HFFc6 (cell line): ENCODE measurements at places on chromosomes 2 and 18. TPM values are rescaled to one million over a fixed set of nuclear protein-coding genes. Genes with fewer than 3 reads are reported as not detected.
A peak's percentile ranks its signal among the peaks of the same experiment; 100 is the strongest.

The RPRM gene
- total RNA-seq: not detected in 2 replicates

- no peak overlapping the region for H3K4me3 ChIP-seq
- no peak overlapping the region for H3K27ac ChIP-seq
- H3K4me1 ChIP-seq: no peaks in the 10 kb centered on the region
- peaks cover 11% of the 10 kb centered on the region for H3K36me3 ChIP-seq
- no peak for DNase-seq
These were observed 63.9 kb downstream of the LDAH start for GRCh38 chr2:20758997-20759396.

DNA sequence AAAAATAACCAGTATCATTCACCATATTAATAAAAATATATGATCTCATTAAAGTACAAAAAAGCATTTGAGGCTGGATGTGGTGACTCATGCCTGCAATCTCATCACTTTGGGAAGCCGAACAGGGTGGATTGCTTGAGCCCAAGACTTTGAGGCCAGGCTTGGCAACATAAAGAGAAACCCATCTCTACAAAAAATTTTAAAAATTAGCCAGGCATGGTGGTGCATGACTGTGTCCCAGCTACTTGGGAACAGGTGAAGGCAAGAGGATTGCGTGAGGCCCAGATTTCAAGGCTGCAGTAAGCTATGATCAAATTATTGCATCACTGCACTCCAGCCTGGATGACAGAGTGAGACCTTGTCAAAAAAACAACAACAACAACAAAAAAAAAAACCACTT is 75.9 kb downstream of the RAD51AP2 start:
- no peak overlapping the region for H3K4me3 ChIP-seq
- DNase-seq: no peak
- no peaks in the 10 kb centered on the region for H3K4me1 ChIP-seq
- peaks cover 5% of the 10 kb centered on the region; the same call in 1 of the 2 replicates for H3K36me3 ChIP-seq
- no peak overlapping the region for H3K27ac ChIP-seq

DNA sequence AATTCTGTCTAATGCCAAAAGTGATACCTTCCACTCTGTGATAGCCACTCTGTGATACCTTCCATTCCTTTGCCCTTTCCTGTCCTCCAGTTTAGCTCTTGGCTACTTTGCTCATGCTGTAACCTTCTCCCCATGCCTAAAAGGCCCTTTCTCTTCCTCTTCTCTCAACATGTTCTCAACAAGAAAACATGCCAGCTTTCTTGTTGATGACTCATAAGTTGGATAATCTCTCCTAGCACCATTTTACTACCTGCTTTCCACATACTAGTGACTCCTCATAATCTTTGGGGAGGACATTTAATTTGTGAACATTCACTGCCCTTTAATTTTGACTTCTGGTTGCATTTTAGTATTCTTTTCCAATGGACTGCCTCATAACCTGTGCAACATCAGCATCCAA is 55.9 kb upstream of the NT5C1B start:
- no peak for DNase-seq
- no peak overlapping the region for H3K27ac ChIP-seq
- H3K4me1 ChIP-seq: peaks cover 21% of the 10 kb centered on the region
- H3K27me3 ChIP-seq: no peaks in the 10 kb centered on the region
- no peaks in the 10 kb centered on the region for H3K36me3 ChIP-seq

- H3K4me1 ChIP-seq: no peaks in the 10 kb centered on the region
- H3K27ac ChIP-seq: no peak overlapping the region
- no peaks in the 10 kb centered on the region for H3K27me3 ChIP-seq
- DNase-seq: peak; percentile 8
These were observed 304.7 kb upstream of the HNMT start for GRCh38 chr2:137659616-137660015.

DNA sequence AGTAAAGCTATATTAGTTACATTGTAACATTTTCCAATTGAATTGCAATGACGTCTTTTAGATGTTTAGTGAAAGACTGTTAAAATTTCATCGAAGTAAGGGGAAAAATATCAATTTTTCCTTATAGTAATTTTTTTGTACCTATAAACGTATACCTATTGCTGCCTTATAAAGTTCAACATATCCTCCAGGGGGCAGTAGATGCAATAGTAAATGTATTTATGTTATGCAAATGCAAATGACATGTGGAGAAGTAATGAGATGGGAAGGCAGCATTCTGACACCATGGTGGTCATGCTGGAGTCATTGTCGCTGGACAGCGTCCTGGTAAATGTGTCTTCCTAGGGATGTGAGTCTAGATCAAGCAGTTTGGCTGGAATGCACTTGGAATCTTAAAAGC is 38.7 kb downstream of the MSTN start:
- H3K27ac ChIP-seq: no peak overlapping the region
- DNase-seq: peak; percentile 41
- H3K4me3 ChIP-seq: no peak overlapping the region
- H3K27me3 ChIP-seq: peaks cover 9% of the 10 kb centered on the region
- H3K4me1 ChIP-seq: no peaks in the 10 kb centered on the region
